ENCODE measurements at places on chromosomes 11 and 22.

DNA sequence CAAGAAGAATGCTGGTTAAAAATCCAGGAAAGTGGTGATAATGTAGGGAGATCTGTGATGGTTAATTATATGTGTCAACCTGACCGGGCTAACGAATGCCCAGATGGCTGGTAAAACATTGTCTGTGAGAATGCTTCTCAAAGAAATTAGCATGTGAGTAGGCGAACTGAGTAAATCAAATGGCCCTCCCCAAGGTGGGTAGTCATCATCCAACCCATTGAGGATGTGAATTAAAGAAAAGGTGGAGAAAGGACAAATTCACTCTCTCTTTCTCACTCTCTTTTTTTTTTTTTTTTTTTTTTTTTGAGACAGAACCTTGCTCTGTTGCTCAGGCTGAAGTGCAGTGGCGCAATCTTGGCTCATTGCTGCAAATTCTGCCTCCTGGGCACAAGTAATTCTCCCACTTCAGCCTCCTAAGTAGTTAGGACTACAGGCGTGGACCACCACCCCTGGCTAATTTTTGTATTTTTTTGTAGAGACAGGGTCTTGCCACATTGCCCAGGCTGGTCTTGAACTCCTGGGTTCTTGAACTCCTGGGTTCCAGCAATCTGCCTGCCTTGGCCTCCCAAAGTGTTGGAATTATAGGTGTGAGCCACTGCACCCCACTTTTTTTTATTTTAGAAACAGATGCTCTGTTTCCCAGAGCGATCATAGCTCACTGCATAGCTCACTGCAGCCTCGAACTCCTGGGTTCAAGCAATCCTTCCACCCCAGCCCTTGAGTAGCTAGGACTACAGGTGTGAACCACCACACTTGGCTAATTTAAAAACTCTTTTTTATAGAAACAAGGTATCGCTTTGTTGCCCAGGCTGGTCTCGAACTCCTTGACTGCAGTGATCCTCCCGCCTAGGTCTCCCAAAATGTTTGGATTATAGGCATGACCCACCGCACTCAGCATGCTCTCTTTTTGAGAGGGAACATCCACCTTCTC, 22.0 kb upstream of the P2RY6 start:
- DNase-seq, result no peak

- no peak for DNase-seq
These were observed 12.5 kb downstream of the ATXN10 start for GRCh38 chr22:45684169-45684568.

DNA sequence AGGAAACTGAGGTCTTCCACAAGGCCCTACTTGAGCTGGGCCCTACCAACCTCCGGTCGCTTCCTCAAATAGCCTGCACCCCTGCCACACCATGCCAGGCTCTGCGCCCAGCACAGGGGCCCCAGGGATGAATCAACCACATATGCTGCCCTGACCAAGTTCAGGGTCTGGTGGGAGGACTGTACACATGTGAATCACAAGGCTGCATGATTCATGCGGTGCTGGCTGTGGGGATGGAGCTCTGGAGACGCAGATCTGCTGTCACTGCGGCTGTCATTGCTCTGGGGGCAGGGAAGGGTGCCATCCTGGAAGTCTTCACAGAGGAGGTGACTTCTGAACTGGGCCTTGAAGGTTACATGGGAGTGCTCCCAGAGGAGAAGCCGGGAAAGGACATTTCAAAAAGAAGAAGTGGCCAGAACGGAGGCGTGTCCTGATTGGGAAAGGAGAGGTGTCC, 21.5 kb downstream of the CYTH4 start:
- DNase-seq, result no peak

DNA sequence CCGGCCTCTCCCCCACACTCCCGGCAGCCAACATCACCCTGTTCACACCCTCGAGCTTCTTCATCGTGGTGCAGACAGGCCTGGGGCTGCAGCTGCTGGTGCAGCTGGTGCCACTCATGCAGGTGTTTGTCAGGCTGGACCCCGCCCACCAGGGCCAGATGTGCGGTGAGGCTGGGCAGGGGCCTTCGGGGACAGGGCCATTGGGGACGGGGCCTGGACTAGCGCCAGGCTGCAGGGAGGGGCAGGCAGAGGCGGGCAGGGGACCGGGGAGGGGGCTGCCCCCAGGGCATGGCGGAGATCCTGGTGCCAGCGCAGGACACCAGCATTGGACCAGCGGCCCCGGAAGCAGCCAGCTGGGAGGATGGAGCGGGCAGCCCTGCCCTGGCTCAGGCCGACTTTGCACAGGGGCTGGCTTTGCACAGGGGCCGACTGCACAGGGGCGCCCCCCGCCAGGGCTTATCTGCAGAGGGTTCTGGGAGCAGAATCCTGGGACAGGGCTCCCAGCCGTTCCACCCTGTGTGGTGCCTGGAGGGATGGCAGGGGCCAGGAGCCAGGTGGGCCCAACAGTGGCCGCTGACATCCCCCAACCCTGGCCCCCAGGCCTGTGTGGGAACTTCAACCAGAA, 8.6 kb downstream of the MUC5B start:
- no peak for DNase-seq

GRCh38 chr11:128323381-128323780, 264.0 kb downstream of the ETS1 start:
- no peak for DNase-seq

DNA sequence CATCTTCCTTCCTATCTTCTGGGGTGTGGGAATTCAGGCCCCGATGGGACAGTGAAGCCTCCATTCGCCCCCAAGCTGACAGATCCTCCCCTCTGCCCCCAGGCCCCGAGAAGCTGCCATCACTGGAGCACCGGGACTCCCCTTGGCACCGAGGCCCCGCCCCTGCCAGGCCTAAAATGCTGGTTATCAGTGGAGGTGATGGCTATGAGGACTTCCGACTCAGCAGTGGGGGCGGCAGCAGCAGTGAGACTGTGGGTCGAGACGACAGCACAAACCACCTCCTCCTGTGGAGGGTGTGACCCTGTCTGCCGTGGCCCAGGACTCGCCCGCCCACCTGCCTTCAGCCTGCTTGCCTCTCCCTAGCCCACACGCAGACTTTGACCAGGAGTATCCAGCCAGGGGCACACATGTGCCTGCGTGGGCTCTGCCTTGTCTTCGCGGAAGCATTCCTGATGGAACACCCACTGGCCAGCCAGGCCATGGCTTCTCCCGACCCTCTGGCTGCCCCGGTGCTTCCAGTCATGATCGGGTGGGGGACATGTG, 8.6 kb upstream of the RELT start:
- no peak for DNase-seq

- no peak for DNase-seq
These were observed 97.7 kb downstream of the ABTB2 start for GRCh38 chr11:34260072-34260575.

- peak; percentile 29 for DNase-seq
These were observed 17.4 kb upstream of the PRAME start for GRCh38 chr22:22576244-22576988.

GRCh38 chr11:71542382-71542781, 4.6 kb downstream of the KRTAP5-8 start:
- no peak for DNase-seq

DNA sequence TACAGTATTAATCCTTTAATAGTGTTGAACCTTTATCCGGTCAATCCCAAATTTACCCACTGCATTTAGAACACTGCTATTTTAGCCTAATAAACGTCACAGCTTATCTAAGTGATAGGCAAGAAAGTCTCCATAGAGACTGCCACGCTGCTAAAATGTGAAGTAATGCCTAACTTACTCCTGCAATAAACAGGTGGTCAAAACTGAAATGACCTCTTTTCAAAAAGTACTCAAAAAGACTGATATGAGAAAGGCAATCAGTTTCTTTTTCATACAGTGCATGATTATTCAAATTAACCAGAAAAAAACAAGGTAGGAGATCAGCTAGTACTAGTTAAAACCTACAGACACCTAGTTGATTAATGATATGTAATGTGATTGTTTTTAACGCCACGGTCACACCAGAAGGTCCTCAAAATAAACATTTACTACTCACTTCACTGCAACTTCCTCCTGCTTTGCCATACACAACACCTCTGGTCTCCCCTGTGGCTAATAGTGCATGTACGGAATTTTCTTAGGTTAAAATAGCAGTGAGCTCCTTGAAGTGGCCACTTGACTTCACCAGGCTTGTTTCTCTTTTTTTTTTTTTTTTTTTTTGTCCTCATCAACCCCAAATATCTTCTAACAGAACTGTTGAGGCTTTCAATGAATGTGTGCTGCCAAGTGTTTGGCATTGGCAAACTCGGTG, 8.8 kb downstream of the ATP5MG start:
- no peak for DNase-seq

DNA sequence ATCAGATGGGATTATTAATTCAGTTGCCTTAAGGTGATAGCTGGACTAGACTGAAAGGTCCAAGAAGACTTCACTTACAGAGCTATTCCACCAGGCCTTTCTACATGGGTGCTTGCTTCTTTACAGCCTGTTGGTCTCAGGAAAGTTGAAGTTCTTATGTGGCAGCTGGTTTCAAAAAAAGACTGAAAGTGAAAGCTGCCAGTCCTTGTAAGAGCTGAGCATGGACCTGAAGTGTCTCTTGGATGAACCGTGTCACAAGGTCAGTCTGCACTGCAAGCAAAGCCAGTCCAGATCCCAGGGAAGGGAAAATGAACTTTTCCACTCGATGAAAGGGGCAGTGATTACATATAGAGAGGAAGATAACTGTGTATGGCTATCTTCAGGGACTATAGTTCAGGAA, 201.5 kb upstream of the LUZP2 start:
- no peak for DNase-seq

DNA sequence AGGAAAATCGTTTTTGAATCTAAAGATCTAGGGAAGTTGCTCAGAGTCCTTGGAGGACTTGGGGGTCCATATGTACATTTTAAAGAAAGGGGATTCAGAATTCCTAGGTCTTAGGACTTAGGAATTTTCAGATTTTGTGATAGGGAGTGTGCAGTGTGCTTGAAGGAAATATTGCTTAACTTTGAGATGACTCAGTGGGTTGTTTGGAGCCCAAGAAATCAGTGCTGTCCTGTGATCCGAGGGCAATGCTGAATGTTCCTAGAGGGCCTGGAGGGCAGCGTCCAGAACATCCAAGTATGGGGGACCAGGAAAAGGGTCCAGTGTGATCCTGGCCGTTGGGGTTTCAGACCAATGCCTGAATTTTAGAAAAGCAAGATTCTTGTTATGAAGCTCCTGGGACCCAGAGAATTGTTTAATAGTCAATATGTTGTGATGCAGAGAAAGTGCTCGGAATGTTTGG, 3.1 kb upstream of the IGF2 start:
- DNase-seq, result no peak

- DNase-seq, result no peak
These were observed 116.4 kb downstream of the FAR1 start for GRCh38 chr11:13784855-13785254.

DNA sequence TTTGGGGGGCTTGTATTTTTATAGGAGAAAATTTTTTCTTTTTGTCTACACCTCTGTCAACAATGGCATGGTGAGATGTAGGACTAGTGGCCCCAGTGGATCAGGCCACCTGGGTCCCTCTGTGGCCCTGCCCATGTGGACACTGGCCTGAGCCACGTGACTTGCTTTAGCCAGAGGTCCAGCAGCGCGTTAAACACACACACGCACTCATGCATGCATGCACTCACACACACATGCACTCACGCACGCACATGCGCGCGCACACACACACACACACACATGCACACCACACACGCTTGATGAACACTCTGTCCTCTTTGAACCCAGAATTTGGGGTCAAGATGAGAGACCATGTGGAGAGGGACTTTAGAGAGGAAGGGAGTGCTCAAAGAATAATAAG, 59.4 kb upstream of the NUP50 start:
- DNase-seq, result no peak

DNA sequence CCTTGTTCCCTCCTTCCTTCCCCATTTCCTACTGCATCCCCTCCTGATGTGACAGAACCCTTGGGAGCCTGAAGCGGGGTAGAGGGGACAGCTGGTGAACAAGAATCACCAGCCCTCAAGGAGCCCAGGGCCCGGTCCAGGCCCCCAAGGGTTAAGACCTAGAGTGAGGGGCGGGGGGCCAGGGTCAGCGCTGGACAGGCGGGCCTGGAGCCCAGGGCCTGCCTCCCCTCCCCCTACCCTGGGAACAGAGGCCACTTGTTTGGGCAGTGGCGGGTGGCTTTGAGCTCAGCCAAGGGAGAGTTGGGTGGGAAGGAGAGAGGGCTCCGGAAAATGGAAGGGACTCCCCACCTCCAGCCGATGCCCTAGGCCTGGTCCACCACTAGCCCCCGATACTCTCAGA, 2.1 kb downstream of the ARAP1 start:
- DNase-seq, result no peak

- DNase-seq, result no peak
These were observed 114.5 kb downstream of the MAML2 start for GRCh38 chr11:96228473-96228891.

DNA sequence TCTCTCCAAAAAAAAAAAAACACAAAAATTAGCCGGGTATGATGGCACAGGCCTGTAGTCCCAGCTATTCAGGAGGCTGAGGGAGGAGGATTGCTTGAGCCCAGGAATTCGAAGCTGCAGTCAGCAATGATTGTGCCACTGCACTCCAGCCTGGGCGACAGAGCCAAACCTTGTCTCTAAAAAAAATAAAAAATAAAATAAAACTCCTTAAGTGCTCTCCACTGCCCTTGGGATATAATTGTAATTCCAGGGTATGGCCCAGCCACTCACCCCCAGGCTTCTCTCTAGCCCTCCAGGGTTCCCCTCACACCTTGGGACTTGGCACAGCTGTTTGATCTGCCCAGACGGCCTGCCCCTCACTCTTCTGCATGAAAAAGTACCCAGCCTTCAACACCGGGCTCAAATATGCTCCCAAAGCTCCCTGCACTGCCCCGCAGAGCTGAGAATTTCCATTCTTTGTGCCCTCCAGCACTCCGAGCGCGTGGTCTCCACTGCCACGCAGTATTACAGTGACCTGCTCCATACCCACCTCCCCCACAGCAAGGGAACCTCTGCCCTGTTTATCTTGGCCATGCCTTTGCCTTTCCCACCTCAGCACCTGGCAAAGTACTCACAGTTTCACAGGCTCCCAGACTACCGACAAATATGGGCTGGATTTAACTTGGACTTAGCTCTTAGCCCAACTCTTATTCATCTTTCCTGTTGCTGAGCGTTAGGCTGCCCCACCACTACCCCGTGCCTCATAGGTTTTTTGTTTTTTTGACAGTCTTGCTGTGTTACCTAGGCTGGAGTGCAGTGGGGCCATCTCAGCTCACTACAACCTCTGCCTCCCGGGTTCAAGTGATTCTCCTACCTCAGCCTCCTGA, 7.6 kb upstream of the FTH1 start:
- DNase-seq, result no peak

DNA sequence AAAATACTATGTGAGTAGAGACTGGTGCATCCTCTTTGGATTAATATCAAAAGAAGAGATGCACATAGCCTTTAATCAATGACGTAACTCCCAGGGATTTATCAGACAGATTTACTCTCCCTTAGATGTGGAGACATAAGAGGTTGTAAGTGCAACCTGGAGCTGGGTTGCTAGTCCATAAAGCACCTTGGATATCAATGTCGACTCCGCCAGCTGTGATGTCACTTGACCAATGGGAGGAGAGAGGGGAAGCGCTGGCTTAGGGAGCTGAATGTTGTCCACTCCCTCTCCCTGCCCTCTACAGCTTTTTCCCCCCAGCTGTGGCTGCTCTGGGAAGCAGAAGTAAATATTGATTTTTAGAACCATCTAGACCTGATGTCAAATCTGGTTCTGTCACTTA, 28.9 kb upstream of the TMEM86A start:
- no peak for DNase-seq

GRCh38 chr11:77820565-77821348, at the start of the genes AAMDC and RSF1:
AAMDC (plus strand) TSS chr11:77821144; CDS start chr11:77842497, 21,353 bp downstream.
RSF1 (minus strand) TSS chr11:77820722; CDS start chr11:77820714, 8 bp downstream.
- DNase-seq, result peak; percentile 97

Measured in left renal pelvis (tissue), 4 donors.